COLO829 (cell line): ENCODE measurements at places on chromosomes 2 and 18.

DNA sequence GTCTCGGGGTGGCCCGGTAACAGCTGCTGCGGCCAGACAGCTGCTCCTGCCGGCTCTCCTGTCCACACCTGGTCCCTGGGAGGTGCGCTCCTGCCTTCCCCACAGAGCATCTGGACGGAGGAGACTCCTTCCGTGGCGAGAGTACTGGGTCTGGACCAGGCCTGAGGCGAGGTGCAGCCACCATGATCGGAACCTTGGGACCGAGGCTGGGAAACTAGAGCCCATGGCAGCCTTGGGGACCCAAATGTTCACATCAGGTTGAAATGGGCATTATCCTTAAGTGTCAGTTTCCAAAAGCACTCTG lies 628 bp downstream of the GIGYF2 start:
- no peak for DNase-seq

DNA sequence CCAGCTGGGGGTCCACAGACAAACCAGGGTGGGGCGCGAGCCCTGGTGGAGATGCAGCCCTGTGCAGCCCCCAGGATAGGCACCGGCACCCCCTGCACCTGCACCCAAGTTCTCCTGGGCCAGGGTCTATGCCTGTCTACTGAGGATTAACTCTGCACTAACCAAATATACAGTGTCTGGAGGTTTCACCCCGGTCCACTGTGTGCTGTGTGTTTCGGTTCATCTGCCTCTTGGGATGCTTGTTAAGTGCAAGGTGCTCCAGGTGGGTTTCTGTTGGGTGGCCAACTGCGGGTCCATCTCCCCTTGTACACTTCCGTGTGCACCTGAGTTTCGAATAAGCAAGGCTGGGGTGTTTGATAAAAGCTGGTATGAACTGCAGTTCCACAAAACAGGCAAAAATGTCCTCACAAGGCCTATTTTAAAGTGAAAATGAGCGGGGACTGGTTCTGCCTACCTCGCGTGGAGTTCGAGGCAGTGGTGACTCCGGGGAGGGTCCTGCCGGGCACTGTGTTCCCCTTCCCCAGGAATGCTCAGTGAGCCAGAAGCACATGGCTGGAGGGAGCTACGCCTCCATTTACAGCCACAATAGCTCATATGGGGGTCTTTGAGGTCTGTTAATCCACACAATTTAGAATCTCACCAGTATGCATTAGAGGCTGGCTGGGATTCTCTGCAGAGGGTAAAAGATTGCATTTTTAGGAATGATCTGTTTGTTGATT lies 70.7 kb downstream of the EDAR start:
- DNase-seq = no peak

DNA sequence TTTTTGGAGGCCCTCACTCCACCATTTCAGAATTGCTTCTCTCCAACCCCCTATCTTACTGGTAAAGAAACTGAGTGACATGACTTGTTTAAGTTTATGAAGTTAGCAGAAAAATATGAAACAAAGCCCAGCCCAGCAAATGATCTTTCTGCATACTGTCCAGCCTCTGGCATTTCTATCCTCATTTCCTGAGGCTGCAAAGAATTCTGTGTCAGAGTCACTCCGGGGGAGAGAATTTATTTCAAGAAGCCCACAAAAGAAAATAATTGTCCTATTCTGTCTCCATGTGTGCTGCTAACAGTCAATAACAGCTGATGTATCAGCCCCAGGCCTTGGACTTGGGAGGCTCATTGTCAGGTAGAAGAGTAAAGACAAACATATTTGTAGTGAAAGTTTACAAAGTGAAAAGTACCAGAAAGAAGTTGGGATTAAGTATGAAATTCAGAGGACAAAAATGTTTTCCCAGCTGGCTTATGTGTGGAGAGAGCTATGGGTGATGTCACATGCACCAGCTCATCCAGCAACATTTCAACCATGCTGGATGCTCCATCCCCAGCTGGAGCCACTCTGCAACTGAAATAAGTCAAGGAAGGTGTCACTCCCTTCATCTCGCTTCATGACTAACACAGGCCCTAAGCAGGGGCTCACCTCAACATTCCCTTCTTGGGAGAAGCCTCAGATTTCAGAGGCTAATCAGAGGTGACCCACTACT lies 42.3 kb downstream of the TRABD2A start:
- no peak for DNase-seq

GRCh38 chr2:12005886-12006681 lies 259.7 kb downstream of the LPIN1 start:
- no peak for DNase-seq

DNA sequence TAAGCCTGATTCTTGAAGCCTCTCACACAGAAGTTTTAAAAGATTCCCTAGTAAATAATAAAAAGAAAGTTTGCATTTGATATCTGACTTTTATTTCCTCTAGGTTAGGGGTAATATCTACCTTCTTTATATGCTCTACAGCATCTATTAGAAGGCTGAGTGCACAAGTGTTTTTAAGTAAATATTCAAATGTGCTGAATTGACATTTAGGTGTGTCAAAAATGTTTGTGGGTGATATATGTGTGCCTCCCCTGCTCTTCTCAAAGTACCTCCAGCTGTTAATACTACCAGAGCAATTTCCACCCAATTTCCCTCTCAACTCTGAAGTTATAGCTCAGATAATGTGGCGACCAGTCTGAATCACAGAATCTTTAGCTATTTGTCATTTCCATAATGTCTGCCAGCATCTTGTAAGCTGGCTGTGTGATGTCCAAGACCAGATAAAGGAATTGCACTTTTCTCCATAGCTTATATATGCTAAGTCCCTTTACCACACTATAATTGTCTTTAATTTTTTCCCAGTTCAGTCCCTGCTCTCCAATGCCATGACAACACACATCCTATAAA lies 24.4 kb upstream of the ERMN start:
- no peak for DNase-seq

GRCh38 chr2:143623231-143623908 lies 494.2 kb downstream of the ARHGAP15 start:
- no peak for DNase-seq

DNA sequence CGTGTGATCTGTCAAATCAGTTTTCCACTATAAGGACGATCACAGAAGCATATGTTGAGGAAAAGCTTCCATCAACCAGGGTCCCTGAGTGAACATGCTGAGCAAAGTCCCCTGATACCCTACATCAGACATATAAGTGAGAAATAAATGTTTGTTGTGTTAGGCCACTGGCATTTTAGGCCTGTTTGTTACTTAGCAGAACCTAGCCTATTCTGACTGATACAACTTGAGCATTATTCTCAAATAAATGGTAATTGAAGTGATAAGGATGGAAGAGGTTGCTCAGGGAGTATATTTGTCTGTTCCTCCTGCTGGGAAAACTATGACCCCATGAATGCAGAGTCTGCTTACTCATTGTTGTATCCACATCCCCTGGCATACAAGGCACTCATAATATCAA lies 106.4 kb downstream of the LOXHD1 start:
- no peak for DNase-seq

DNA sequence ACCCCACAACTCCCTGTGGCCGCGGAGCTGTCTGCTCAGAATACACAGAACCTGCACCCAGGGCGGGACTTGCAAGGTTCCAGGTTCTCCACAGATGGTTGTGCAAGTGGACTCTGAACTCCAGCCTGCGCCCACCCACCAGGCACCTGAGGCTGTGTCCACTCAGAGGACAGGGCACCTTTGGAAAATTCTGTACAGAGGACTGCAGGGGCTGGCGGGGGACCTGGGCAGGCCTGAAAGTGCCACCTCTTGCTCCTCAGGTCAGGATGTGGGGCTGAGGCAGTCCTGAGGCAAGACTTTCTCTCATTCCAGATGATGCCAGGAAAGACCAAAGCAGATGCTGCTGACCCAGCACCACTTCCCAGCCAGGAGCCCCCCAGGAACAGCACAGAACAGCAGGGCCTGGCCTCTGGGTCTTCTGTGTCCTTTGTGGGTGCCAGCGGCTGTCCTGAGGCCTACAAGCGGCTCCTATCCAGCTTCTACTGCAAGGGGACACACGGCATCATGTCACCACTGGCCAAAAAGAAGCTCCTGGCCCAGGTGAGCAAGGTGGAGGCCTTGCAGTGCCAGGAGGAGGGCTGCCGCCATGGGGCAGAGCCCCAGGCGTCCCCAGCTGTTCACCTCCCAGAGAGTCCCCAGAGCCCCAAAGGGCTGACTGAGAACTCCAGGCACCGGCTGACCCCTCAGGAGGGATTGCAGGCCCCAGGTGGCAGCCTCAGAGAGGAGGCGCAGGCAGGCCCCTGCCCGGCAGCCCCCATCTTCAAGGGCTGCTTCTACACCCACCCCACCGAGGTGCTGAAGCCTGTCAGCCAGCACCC lies 14.4 kb downstream of the ARID5A start:
- no peak for DNase-seq

- no peak for DNase-seq
These were observed 2.7 kb downstream of the STARD7 start for GRCh38 chr2:96205888-96206287.

DNA sequence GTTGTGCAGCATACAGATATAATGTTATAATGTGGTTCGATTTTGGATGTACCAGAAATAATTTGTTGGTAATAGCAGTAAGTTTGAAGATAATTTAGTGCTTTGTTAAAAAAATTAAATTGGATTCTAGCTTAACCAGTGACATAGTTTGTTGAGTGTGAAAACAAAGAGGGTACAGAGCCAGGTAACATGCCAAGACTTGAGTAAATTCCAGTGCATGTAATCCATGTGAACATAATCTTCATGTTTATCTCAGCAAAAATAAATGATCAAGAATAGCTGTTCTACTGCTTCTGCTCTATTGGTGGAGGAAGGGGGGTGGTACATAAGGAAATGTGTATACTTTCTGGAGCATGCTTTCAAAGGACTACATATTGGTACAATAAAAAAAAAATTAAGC lies 165.8 kb downstream of the DNAH7 start:
- DNase-seq = no peak

- peak; percentile 45 for DNase-seq
These were observed 56.9 kb downstream of the COL4A4 start for GRCh38 chr2:227106845-227107759.

DNA sequence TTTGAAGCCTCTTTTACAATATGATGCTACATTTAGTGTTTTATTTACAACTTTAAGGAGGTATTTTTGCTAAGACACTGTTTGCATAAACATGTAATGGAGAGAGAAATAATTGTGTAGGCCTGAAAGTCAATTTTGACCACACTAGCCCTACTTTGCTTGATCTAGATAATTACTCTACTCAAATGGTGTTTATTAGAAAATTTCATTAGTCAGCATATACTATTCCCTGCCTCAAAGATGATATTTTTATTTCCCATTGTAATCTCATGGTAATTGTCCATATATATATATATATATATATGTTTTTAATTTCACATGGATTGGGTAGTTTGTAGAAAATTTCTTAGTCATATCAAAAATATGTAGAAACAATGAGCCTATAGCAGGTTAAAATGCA lies 632.2 kb downstream of the SATB2 start:
- no peak for DNase-seq

GRCh38 chr2:173584676-173585458 lies 230.2 kb downstream of the CDCA7 start:
- DNase-seq = no peak

DNA sequence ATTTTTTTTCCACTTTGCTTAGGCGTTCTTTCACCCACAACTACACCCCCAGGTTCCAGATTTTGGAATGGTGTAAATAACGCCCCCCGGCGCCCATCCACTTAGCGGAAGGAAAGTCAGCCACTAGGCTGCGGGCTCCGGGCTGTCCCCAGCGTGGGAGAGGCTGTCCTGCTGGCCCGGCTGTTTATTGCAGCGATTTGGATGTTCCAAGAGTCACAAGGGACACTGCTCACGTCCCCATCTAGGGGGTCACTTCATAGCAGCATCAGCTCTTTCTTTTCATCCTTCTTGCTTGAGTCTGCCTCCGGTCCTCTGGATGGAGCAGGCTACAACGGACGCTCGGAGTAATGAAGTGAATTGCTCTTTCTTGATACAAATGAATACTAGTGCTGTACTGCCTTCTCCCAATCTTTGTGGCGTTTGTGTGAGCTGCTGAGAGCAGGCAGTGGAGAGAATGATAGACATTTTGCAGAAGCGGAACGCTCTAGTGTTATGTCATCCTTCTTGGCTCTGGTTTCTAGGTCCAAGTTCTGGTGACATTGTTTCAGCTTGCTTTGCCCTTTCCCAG lies 50.7 kb upstream of the PAIP2B start:
- DNase-seq = peak; percentile 19

DNA sequence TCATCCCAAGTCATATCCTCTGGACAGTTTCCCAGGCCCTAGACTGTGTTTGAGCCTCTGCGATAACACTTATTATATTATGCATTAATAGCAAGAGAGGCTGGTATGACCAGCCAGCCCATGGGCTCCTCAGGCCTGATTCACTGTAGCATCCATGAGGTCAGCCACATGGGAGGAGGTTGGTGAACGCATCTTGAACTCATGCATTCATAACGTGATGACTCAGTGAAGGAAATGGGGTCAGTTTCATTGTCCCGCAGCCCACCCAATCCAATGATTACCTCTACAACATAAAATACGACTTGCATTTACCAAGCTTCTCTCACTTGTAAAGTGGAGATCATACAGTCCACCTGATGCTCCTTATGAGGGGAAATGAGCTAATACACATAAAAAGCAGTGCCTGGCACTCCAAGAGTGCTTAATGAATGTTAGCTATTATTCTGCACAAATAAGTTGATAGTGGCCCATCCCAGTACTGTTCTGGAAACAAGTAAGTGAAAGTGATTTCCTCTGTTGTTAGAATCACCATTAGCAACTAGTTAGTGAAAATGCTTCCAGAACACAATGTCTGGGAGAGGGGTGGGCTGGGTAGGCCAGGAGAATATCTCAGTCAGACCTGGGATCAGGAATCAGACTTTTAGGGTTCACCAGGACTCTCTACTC lies 46.1 kb upstream of the CELF4 start:
- no peak for DNase-seq

GRCh38 chr18:23809415-23809814 lies 120.2 kb downstream of the LAMA3 start:
- no peak for DNase-seq

DNA sequence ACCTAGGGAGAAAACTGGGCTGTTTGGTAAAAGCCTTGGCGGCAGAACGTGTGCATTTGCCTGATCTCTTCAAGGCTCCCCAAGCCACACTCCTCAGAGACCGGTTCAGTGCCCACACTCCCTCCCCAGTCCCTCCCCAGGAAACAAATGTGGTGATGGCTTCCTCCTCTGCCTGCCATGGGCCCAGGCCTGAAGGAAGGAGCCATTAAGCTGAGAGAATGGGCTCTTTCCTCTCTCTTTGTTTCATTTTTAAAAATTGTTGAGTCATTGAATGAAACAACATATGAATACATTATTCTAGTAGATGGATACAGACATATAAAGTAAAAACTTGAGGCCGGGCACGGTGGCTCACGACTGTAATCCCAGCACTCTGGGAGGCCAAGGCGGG lies 50.6 kb upstream of the YWHAQ start:
- no peak for DNase-seq

DNA sequence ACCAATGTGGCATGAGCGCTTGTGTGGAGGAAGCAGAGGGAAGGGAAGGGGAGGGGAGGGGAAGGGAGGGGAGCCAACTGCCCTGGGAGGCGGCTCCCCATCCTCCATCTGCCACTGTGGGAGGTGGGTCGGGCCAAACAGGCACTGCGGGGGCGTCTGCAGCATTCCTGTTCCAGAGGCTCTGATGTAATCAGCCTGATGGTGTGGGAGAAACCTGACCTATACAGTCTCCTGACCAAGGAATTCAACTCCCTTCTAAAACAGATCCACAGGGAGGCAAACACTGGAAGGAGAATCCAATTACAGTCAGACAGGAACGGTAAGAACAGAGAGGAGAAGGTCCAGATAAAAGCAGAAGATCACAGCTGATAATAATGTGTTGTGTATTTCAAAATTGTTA lies 88.8 kb downstream of the CD8B2 start:
- peak; percentile 19 for DNase-seq

GRCh38 chr18:23186781-23187180 lies 51.5 kb downstream of the CABLES1 start:
- no peak for DNase-seq

- DNase-seq = no peak
These were observed 713.7 kb downstream of the DSC3 start for GRCh38 chr18:30328839-30329238.
